ENCODE measurements at places on chromosomes 4 and X. TPM values are rescaled to one million over a fixed set of nuclear protein-coding genes. Genes with fewer than 3 reads are reported as not detected.

DNA sequence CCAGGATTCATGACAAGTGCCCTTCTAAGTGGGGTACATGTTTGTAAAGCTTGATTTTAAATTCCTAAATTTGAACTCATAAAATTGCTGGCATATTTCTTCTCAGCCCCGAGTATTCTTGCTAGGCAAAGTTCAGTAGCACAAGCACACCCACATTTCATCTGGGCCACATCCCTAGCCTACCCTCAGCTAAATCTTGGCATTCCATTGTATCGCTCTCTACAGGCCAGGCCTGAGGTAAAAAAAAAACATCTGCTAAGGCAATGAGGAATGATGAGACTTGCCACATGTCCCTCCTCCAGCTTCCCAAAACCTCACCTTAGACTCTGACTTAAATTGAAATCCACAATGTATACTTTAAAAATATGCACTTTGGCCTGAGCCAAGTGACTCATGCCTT, 51.4 kb upstream of the VCX3B start:
- no peak for DNase-seq

DNA sequence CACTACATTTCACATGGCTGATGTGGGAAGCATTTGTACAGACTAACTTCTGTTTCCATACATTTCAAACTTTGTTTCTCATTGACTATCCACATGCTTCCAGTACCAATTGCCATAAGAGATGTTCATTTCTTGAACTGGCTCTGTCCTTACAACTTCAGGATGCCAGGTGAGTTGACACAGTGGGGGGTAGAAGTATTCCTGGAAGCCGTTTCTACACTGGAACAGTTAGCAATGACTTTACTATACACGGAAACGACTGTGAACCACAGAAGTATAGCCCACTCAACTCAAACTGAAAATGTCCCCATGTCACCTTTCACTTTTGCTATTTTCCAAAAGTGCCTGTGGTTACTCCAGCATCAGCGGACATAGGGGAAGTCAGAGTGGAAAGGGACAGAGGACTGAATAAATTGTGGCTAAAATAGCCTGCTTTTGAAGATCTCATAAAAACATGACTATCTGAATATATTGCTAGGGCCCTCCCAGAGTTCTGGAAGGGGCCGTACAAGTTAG, 38.0 kb upstream of the DSPP start:
- DNase-seq = no peak

- no peak for DNase-seq
Observed at GRCh38 chr4:121951521-121952110, at the start of gene TRPC3. TSS of gene TRPC3 (minus strand) at chr4:121952060. CDS start at chr4:121951680, 380 bp downstream.

DNA sequence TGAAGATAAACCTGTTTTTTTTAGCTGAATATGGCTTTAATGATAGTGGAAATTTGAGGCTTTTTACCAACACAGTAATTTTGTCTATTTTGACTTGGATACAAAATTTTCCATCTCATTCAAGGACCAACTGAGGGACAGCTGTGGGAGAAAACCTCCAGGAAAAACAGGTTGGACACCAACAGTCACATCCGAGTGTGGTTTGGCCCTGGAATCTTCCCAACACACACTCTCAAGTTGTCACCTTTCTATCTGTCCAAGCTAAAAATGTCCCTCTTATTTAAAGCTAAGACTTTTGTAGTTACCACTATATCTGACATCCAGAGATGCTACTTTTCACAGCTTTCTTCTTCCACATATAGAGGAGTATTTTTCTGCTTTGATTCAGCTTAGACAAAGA, 404.9 kb downstream of the PCDH7 start:
- DNase-seq = no peak

DNA sequence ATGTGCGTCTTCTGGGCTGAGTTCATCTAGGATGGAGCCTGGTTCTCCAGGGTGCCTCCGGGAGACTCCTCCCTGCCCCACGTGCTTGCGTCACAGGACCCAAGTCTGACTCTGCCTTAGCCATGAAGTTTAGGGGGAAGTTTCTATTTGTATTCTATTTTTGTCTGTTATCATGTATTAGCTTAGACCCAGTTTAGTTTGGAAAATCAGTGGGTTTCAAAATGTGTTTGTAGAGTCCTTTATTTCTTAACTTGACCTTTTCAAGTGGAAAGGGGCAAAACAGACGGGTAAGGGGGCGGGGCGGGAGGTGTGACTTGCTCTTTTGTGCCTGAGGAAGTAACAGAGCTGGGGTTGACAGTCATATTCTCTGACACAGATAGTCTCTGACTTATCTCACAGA, 86.0 kb downstream of the HTT start:
- DNase-seq = no peak

DNA sequence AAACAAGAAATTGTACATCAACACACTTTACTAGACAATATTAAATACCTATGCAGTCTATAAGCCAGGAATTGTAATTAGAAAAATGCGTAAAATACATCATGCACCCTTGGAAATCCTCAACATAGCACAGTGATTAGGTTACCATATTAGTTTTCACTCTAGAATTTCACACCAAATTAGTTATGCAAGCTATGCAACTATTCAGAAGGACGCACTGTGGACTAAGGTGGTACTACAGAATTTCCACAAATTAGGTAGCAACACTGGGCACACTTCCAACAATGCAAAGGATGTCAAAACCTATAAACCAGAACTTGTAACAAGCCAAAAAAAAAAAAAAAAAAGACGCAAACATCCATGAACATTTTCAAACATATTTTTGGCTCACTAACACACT, 71.1 kb upstream of the ZCCHC13 start:
- DNase-seq = peak; percentile 11

- DNase-seq = peak; percentile 70
Observed at GRCh38 chr4:38804654-38805295, at the start of gene TLR1. TSS of gene TLR1 (minus strand) at chr4:38804791. CDS start at chr4:38798831, 5,960 bp downstream.

- DNase-seq = no peak
Observed at GRCh38 chr4:98181809-98182208, 38.5 kb upstream of the STPG2 start.

HHIP gene
- polyA plus RNA-seq = 3.0 TPM

STATH gene
- 1.5 TPM for polyA plus RNA-seq

PCDH19 gene
- 2.2 TPM for polyA plus RNA-seq

HTT gene
- polyA plus RNA-seq = 36.6 TPM

Measured in left kidney (tissue), 8 donors.